ENCODE measurements at places on chromosomes 4 and X. TPM values are rescaled to one million over a fixed set of nuclear protein-coding genes. Genes with fewer than 3 reads are reported as not detected.

The VEGFD gene
- 5.4 TPM for total RNA-seq

The KCNIP4 gene
- not detected for total RNA-seq

The PABPC5 gene
- total RNA-seq: 0.98 TPM

The TLR8 gene
- 0.25 TPM for total RNA-seq

DNA sequence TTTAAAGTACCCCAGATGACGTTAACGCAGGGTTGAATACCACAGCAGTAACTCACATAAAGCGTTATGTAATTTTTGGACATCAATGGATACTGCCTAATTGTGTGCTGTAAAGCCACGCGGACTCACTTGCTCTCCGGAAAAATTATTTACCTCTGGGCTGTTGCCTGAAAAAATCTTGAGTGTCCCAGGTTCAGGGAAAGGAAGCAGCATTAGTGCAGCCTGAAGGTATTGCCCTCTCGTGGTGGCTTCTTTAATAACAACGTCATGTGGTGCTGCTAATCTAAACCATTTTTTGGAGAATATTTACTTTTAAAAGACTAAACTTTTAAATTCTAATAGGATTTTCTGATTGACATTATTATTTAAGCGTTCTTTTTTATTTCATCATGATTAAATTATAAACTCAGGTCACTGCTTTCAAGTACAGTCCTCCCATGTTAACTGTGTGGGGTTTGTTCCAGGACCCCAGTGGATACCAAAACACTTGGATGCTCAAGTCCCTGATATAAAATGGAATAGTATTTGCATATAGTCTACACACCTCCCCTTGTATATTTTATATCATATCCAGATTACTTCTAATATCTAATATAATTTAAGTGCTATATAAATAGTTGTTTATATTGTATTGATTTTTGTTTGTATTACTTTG lies 384.8 kb downstream of the FAM133A start:
- DNase-seq: no peak

DNA sequence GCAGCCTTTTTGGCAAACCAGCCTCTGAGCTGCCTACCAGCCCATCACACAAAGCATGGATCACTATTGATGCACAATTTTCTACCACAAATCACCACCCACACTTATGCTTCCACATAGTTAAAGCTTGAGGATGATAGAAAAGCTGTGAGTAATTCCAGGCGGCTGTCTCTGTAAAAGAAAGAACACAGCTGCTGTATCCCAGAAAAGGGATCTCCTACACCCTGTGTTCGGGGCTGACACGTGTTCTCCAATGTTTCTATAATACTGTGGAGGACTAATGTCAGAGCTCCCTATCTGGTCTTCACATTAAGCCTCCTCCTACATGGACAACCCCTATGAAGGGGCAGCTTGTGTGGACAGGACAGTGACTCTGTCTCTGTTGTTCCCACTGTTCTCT lies 12.5 kb upstream of the BRS3 start:
- no peak for DNase-seq

GRCh38 chrX:10931976-10932375 lies 179.2 kb upstream of the HCCS start:
- no peak for DNase-seq

- DNase-seq: no peak
Observed at GRCh38 chr4:33722800-33723516, 2521.4 kb downstream of the ARAP2 start.

GRCh38 chrX:17395154-17395553 lies 20.2 kb downstream of the NHS start:
- no peak for DNase-seq

GRCh38 chrX:23631136-23631535 lies 36.2 kb upstream of the PRDX4 start:
- no peak for DNase-seq

DNA sequence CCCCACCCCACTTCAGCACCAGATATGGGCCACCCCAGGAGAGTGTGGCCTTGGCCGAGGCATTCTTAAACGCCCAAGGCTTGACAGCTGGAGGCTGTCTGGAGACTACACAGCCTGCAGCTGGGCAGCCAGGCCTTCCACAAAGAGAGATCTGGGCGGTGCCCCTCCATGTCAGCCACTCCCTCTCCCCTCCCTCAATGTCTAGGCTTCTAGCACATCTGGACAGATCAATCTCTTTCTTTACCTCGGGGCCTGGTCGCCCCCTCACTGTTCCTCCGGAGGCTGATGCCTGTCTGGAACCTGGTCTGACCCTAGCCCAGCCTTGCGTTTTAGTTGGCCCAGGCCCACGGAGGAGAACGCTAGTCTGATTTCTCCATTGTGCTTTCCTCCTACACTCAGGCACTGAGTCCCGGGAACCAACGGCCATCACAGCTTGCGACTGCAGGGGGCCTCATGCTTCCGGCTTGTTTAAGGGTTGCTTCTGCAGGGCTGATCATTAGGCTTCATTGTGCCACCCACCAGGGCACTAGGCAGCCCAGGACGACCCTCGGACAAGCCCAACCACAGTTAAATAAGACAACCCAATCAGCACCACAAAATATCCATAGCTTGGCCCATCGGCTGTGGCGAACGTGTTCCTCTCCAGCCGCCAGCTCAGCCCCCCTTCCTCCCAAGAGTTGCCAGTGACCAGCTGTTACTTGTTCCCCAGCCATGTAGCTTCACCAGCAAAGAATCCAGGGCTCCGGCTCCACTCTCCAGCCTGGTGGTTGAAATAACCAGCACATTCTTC lies 200.6 kb downstream of the BCOR start:
- no peak for DNase-seq

- no peak for DNase-seq
Observed at GRCh38 chr4:87498446-87498900, 30.7 kb downstream of the SPARCL1 start.

- no peak for DNase-seq
Observed at GRCh38 chr4:52015366-52015765, 4.8 kb downstream of the LRRC66 start.

DNA sequence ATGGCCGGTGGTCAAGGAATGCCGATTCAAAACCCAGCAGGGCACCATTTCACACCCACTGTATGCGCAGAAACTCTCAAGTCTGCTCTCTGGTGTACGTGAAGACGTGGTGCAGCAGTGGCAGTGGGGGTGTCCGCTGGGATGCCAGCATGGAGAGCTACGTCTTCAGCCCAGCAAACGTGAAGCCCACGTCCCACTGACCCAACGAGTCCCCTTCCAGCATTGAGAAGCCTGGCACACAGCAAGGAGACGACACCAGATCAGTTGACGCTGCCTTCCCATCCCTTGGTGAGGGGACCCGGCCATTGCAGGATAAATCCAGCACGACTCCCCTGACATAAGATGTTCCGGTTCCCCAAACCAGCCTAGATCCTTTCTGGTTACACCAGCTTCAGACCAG lies 2.2 kb upstream of the PLXNB3 start:
- DNase-seq: no peak

DNA sequence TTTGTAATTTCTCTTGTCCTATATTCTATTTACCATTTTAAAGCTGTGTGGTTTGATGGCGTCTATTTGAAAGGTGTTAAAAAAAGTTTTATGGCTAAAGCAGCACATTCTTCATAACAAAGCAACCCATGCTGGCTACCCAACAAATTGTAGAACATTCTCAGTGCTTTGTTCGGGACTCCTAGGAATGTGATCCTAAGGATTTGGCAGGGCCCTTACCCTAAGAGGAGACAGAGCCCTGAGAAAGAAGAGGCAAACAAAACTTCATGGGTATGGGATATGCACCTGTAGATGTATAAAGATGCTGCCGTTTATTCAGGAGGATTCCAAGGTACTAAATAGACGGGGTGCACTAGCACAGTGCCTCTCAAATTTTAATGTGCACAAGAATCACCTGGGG lies 370.8 kb upstream of the DIPK2B start:
- DNase-seq: no peak

- DNase-seq: no peak
Observed at GRCh38 chrX:128931071-128931470, 592.2 kb downstream of the SMARCA1 start.

- no peak for DNase-seq
Observed at GRCh38 chr4:137608085-137608484, 75.8 kb upstream of the PCDH18 start.

DNA sequence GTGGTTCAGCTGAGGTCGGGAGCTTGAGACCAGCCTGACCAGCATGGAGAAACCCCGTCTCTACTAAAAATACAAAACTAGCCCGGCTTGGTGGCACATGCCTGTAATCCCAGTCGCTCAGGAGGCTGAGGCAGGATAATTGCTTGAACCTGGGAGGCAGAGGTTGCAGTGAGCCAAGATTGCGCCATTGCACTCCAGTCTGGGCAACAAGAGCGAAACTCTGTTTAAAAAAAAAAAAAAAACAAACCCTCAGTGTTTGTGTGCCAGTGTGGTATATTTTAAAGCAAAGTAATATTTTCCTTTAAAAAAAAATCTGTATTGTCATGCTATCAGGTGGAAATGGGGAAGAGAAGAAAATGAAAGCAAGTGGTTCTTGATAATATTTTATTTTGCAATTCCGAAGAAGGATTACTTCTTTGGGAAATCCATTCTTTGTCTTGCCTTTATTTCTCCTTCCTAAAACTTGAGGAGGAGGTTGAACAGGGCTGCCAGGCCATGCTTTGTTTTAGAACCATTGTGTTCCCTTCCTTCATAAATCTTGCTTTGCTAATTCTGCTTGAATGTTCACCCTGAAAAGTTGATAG lies 14.4 kb downstream of the ALG13 start:
- DNase-seq: no peak

- no peak for DNase-seq
Observed at GRCh38 chr4:150217808-150218207, 139.6 kb downstream of the DCLK2 start.

GRCh38 chr4:38562751-38563198 lies 101.2 kb upstream of the KLF3 start:
- no peak for DNase-seq

- no peak for DNase-seq
Observed at GRCh38 chr4:48109413-48110263, 24.4 kb downstream of the TXK start.

DNA sequence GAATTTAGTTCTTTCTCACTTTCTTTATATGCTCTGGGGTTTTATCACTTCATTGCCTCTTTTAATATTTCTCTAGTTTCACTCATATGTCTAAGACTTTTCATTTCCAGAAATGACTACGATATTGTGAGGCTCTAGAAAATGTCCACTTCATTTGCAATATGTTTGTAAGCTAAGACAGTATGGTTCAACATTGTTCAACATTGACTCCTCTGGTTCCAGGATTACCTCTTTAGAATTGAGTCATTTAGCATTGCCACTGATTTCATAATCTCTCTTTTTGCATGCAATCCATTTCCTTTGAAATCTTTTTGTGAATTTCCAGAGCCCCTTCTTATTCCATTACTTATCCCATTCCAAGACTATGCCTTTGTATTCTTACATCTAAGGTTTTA lies 32.3 kb downstream of the BBS12 start:
- DNase-seq: no peak

DNA sequence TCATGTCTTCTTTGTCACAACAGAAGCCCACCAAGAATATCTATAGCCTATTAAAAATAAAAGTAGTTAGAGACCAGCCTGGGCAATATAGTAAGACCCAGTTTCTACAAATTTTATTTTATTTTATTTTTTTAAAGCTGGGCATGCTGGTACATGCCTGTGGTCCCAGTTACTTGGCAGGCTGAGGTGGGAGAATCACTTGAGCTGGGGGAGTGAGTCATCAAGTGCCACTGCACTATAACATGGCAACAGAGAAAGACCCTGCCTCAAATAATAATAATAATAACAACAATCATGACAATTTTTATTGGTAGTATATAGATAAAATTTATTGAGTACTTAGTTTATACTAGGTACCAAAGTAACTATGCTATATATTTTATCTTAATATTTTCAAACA lies 93.0 kb upstream of the NPFFR2 start:
- no peak for DNase-seq

DNA sequence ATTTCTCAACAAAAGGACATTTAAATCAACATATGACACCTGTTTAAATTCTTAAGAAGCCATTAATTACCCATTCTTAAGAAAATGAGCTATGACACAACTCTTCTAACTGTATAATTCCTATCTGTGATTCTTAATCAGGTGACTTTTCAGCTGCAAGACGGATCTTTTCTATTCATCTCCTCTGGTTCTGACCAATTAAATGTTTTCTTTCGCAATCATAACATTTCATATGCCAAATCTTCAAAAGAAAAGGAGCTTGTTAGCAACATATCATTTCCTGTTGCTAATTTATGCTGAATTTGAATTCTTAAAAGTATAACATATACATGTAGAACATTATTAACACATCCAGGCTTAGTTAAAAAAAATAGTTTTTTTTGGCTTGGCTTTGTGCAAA lies 62.5 kb downstream of the SEL1L3 start:
- no peak for DNase-seq

DNA sequence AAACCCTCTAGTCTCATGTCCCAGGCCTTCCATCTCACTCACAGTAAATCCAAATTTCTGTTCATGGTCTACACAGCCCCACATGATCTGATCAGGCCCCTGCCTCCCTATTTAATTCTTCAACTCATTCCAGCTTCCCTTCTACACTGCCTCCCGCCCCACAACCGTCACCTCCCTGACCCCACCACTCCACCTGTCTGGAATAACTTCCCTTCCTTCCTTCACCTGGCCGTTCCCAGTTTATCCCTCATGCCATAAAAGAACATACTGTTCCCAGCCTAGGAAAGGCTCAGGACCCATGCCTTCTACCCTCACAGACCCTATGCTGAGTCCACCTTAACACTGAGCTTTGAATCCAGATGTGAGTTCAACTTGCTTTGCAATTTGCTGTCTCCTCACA lies 6.8 kb upstream of the CD99L2 start:
- DNase-seq: no peak

GRCh38 chr4:88613417-88613875 lies 21.2 kb downstream of the HERC3 start:
- DNase-seq: no peak

DNA sequence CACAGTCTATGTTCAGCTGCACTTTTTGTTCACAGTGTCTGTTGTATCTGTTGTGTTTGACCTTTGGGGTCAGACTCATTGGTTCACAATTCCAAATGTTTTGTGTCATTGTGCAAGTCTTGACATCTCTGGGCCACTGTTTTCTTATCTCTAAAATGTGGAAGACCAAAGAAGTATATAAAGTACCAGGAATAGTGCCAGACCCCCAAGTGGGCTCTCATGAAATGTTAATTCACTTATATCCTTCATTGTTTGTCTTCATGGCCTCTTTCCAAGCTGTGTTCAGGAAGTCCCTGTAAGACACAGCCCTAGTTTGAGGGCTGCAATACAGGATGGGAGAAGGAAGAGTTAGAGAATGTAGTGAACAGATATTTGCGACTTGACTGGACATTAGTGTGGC lies 468.3 kb upstream of the BOD1L1 start:
- DNase-seq: no peak

DNA sequence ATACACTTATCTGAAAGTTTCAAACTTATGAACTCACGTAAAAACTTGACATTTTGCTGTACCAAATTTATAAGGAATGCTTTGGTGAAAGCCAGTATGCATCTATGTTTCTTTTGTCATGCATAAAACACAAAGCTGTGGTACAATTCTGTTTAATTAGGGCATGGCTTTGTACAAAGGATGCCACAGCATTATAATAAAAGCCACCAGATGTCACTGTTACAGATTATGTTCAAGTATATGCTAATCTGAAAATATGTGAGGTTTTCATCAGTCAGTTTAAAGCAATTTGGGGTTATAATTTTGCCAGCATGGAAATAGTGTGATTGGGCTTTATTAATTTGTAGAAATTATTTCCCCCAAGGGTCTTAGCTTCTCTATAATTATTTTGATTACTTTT lies 69.0 kb downstream of the ATOH1 start:
- DNase-seq: no peak

All from vagina (tissue), 2 donors.